Common myeloid progenitor, CD34-positive (primary cell): ENCODE measurements at places on chromosomes 3 and 15.

DNA sequence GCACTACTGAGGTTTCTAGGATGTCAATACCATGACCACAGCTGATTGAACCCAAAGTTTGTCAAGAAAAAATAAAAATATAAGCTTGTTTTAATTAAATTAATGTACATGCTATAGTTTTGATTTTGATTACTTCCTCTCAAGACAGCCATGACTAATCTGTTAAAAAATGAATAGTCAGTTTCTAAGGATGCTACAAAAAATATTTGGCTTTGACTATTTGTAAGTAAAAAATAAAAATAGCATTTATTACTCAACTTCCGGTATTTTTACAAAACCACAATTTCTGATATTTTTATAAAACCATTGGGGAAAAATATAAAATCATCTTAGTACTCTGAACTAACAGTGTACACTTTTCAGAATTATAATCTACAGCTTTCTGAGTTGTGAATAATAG, 12.1 kb upstream of the TEX9 start:
- no peak for DNase-seq

GRCh38 chr3:4752201-4753072, 226.8 kb upstream of the BHLHE40 start:
- DNase-seq = no peak

DNA sequence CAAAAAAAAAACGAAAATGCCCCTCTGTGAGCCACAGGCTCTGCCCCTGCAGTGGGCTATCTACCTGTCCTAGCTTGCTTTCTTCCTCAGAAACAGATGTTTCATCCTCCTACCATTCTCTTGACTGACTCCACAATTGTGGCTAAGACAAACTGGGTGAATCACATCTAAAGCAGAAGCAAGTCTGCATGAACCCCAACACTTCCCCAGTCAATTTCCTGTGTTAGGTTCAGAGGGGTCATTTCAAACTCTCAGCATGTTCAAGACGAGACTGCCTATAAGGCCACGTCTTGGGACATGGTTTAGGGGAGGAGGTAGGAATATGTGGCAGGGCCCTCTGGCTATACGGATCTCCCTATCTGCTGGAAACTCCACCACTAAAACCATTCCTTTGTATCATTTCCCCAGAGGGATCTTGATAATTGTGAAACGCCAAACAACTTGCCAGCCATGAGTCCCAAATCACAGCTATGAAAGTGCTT, 28.6 kb upstream of the ANKDD1A start:
- no peak for DNase-seq

DNA sequence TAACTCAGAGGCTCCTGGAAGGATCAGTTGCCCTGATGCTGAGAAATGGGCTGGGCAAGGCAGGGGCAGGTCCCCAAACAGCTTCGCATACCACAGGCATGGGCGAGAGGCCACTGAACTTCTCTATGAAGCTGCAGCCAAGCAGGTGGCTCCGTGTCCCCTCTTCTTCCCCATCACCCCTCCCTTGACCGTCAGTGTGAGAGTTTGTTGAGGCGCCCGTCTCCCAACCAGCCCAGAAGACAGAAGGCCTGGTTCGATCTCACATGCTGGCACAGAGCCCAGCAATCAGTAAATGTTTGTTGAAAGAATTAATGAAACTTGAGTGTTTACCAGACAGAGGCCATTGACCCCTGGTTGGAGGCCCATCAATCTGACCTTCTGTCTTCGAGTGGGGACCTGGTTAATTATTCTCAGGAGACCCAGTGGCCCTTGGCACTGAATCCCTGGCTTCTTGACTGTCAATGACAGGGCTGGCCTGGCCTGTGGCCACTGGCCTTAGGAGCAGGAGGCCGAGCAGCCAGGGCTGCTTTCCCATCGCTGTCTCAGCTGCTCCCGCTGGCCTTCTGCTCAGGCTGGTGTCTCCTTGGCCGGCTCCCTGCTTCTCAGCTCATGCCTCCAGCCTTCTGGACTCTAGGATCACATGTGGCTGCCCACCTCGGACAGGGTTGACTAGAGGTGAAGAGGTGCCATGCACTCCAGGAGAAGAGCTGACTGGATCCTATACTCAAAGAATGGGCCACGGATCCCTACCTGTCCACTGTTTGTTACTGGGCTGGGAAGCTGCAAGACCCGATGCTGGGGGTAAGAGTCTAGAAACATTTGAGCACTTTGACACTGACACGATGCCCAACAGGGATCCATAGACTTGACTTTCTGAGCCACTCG, 113.4 kb downstream of the ASB7 start:
- no peak for DNase-seq

- no peak for DNase-seq
These were observed 775.1 kb upstream of the CFAP20DC start for GRCh38 chr3:59824876-59825275.

DNA sequence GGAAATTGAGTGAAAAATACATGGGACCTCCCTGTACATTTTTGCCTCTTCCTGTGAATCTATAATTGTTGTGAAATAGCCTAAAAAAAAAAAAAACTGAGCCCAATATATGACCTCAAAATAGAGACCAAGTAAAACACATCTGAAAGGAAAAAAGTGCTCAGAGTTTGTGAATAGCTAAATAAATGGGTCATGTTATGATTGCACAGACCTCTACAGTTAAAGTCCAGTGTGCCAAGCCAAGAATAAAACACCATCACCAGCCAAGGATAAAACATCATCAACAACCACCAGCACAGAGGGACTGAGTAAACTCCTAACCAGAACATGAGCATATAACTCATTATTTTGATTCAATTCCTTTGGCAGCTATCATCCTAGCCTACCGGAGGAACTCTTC, 115.6 kb upstream of the AGTR1 start:
- DNase-seq = no peak
